Activated naive CD8-positive, alpha-beta T cell treated with anti-CD3 and anti-CD28 coated beads, Interleukin-2, amount 10 ng/mL, durations not matched to agents 7 days and 5 days (primary cell): ENCODE measurements at places on chromosomes 13 and 19. TPM values are rescaled to one million over a fixed set of nuclear protein-coding genes. Genes with fewer than 3 reads are reported as not detected.

The ZNF547 gene
- 6.7 TPM for total RNA-seq

The ZNF66 gene
- 15.4 TPM for total RNA-seq

The KANK3 gene
- 4.8 TPM for total RNA-seq

The PRTN3 gene
- total RNA-seq, result not detected

The PIBF1 gene
- 28.6 TPM for total RNA-seq

The CGB5 gene
- not detected for total RNA-seq

The IGFL2 gene
- total RNA-seq, result not detected

The MYH14 gene
- not detected for total RNA-seq

The CLEC17A gene
- total RNA-seq, result 0.17 TPM

The ACP5 gene
- 32.0 TPM for total RNA-seq

The TSKS gene
- total RNA-seq, result 2.0 TPM

The ZNF490 gene
- 17.4 TPM for total RNA-seq

The CHST8 gene
- total RNA-seq, result not detected

The KLK13 gene
- not detected for total RNA-seq

The SLC25A41 gene
- 0.91 TPM for total RNA-seq

The CCDC70 gene
- total RNA-seq, result not detected

The ADGRL1 gene
- total RNA-seq, result 16.4 TPM

The OSCAR gene
- total RNA-seq, result 1.5 TPM

The RPS19 gene
- total RNA-seq, result 3,326 TPM

The ADM5 gene
- 4.1 TPM for total RNA-seq

The BEST2 gene
- not detected for total RNA-seq

The METTL21C gene
- not detected for total RNA-seq

The IL27RA gene
- total RNA-seq, result 41.6 TPM

The FAM216B gene
- not detected for total RNA-seq

The CGB8 gene
- not detected for total RNA-seq

The ZNF583 gene
- total RNA-seq, result 9.2 TPM

The NLRP11 gene
- not detected for total RNA-seq

The SH3GL1 gene
- total RNA-seq, result 56.8 TPM
